NCI-H2107 (cell line): ENCODE measurements at places on chromosomes 12 and 14.

GRCh38 chr12:14290951-14291350, 74.5 kb upstream of the ATF7IP start:
- DNase-seq = no peak

DNA sequence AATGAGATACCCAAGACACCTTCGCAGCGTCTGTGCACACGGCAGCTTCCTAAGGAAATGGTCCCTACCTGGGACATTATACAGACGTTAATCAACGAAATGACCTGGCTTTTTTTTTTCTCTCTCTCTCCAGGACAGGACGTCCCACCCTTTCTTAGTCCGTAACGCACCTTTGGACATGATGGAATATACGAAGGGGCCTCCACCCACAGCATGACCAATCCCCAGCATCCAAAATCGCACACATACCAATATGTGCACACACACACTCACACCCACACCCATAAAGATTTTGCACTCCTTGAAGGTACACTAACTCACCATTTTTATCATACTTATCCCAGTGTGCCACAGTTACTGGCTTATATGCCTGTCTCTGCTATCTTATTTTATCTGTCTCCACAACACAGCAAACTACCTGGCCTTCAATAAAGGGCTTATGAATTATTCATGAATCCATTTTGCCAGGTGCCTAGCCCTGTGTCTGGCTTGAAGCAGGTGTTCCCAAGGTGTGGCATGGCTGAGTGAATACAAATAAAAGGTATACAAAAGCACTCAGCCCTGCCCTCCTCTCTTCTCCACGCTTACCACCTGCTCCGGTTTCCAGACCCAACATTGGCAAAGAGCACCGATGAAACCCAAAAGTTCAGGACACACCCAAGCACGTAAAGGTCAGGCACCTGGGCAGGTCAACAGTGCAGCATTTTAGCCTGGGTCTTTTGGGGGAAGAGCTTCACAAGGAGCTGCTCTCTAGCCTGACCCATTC, 2.2 kb downstream of the SCNN1A start:
- peak; percentile 76 for DNase-seq

GRCh38 chr14:104144453-104144790, 6.0 kb downstream of the KIF26A start:
- no peak for DNase-seq

DNA sequence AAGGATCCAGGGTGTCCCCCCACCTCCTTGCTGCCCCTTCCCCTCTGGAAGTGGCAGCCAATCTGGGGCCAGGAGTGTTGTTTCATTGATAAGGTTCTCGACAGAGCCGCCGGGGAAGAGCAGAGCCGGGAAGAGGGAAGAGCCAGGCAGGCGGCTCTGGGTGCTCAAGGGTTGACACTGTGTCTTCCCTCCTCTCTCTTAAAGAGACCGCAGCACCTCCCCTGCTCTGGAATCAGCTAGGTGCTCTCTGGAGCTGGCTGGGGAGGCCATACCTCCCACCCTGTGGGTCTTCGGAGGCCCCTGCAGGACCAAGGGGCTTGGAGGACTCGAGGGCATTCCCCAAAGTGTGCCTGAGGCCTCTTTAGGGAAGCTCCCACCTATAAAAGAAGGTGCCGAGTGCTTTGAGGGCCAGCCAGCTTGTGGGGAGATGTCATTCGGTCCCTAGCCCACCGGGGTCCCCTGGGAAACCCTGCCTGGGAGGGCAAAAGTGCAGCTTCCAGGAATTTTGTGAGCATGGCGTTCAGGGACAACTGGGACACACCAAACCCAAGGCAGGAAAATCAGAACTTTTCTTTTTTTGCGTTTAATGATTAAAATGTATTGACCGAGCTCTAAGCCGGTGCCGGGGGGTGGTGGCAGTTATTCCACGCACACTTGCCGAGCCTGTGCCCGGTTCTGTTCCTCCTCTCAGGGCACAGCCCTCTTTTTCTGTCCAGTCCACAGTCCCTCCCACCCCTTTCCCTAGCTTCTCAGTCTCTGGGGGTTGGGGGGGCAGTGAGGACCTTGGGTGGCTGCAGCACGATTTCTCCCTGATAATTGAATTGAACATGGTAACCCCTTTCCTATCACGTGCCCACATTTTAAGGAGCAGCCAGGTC, 3.0 kb downstream of the SETD1B start:
- no peak for DNase-seq

- no peak for DNase-seq
These were observed 62.5 kb upstream of the RD3L start for GRCh38 chr14:104004849-104005248.

GRCh38 chr12:23421556-23421955, 527.9 kb downstream of the SOX5 start:
- no peak for DNase-seq

DNA sequence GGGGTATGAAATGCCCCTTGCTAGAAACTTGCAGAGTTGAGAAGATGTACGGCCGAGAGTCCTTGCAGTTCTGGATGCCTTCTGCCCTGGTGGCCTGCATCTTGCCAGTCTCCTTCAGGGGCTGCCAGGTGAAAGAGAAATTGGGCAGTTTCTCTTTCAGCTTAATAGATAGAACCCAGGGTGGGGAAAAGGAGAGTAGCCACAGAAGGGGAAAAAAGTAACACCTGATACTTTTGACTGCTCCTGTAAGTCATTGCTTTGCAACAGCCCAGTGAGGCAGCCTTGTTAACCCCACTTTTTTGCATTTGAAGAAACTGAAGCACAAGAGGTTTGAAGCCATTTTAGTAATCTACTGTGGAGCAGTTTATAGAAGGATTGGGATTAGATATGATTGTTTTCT, 27.6 kb downstream of the TDP1 start:
- no peak for DNase-seq

DNA sequence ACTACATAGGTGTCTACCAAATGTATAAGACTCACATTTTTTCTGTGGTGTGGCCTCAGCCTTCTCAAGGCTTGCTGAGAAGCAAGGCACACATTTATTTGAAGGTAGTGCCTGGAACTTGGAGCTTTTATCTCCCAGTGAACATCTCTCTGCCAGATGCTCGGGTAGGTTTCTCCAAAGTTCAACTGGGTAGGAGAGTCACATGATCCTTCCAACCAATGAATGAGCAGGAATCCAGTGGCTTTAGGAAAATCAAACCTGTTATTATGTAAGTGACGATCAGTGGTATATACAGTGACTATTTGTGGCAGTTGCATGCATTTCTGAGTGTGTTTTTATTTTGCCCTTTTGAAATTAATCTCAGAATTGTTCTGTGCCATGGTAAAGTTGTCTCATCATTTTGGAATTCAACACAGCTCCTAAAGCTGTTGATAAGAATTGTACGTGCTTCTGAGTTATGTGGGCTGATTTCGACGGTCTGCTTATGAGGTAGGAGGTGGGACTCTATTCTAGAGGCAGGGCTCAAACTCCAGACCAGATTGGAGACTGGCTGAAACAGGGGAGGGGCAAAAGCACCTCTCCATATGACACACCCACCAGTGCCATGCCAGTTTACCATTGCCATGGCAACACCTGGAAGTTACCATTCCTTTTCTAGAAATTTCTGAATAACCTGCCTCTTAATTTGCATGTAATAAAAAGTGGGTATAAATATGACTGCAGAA, 57.6 kb downstream of the EID3 start:
- DNase-seq = no peak

DNA sequence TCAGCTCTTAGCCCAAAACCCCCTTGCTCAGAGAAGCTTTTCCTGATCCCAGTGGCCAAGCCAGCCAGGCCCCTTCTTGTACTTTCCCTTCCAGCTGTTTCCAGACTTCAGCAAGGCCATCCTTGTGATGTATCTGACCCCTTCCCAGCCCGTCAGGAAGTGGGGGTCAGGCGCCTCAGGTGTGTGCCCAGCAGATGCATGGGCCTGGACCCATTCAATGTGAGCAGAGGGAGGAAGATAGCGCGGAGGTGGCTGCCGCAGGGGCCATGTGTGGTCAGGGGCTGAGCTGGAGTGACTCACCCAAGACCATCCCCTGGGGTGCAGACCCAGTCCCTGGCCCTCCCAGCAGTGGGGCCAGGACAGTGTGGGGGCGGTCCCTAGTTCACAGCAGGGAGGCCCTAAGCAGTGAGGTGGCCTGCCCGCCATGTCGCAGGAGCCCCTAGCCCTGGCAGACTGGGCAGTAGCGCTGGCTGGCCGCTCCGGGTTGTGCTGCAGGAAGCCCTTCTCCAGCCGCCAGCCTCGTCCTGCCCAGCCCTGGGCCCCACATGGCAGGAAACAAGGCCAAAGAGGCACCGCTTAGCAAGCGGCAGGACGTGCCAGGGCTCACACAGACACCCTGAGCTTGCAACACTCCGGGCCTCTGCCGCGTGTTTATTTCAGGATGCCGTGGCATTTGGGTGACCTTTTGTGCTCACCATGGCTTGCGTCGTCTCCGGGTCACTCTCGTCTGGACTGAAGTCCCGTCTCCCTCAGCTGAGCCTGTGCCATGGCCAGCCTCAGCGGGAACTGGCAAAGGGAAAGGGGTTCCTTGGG, 12.0 kb downstream of the ADSS1 start:
- no peak for DNase-seq

DNA sequence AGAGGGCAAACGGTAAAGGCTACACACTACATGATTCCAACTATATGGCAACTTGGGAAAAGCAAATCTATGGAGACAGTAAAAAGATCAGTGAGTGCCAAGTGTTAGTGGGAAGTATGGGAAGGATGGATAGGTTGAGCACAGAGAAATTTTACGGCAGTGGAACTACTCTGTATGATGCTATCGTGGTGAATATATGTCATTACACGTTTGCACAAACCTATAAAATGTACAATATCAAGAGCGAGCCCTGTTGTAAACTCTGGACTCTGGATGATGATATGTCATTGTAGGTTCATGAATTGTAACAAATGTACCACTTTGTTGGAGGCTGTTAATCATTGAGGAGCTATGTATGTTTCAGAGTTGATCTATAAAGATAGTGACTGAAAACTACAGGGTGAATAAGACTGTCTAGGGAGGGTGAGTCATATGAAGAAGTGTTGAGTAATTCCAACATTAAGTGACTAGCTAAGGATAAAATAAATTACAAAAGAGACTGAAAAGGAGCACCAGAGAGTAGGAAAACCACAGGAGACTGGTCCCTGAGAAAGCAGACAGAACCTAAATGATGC, 349.2 kb upstream of the LMO3 start:
- no peak for DNase-seq

DNA sequence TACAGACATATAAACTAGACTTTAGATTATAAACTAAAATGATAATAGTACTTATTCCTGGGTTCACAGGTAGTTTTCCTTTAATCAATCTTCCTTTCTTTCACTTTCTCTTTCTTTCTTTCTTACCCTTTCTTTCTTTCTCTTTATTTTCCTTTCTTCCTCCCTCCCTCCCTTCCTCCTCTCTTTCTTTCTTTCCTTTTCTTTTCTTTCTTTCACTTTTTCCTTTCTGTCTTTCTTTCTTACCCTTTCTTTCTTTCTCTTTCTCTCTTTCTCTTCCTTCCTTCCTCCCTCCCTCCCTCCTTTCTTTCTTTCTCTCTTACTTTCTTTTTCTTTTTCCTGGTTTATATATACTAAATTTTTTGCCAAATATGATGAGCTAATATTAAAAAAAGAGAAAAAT, 61.5 kb downstream of the CMKLR1 start:
- DNase-seq = no peak

DNA sequence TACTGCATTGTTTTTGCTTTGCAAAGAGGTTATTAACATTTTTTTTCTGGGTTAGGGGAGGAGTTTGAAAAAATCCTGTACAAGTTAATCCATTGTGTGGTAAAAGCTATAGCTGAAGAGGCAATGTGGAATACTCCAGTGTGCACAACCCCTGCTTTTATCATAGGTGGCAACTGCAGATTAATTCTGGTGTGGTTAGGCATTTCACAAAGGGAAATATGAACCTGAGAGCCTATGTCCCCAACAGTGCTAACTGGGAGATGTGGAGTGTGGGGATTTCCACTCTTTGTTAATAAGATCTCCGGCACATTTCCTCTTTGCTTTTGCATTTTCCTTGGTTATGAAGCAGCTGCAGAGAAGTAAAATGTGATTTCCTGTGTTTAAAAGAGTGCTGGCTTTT, 33.6 kb downstream of the PRORP start:
- DNase-seq = peak; percentile 50

- DNase-seq = no peak
These were observed 19.7 kb downstream of the SYNE3 start for GRCh38 chr14:95496690-95497259.

DNA sequence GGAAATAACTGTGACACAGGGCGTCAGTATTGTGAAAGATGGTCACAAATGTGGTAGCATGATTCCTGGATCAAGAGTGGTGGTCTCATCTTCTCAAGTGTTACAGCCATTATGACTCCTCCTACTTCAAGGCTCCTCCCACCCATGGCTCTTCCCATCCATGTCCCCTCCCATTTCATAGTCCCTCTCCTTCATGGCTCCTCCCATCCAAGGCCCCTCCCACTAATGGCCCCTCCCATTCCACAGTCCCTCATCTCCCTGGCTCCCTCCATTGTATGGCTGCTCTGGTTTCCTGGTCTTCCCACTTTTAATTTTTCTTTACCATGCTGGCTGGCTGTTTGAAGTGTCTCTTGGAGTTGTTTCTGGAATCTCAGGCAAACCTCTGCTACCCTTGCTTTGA, 1375.2 kb upstream of the TMEM132C start:
- no peak for DNase-seq

GRCh38 chr12:6960593-6961277, 9.6 kb downstream of the PTPN6 start:
- DNase-seq = no peak

DNA sequence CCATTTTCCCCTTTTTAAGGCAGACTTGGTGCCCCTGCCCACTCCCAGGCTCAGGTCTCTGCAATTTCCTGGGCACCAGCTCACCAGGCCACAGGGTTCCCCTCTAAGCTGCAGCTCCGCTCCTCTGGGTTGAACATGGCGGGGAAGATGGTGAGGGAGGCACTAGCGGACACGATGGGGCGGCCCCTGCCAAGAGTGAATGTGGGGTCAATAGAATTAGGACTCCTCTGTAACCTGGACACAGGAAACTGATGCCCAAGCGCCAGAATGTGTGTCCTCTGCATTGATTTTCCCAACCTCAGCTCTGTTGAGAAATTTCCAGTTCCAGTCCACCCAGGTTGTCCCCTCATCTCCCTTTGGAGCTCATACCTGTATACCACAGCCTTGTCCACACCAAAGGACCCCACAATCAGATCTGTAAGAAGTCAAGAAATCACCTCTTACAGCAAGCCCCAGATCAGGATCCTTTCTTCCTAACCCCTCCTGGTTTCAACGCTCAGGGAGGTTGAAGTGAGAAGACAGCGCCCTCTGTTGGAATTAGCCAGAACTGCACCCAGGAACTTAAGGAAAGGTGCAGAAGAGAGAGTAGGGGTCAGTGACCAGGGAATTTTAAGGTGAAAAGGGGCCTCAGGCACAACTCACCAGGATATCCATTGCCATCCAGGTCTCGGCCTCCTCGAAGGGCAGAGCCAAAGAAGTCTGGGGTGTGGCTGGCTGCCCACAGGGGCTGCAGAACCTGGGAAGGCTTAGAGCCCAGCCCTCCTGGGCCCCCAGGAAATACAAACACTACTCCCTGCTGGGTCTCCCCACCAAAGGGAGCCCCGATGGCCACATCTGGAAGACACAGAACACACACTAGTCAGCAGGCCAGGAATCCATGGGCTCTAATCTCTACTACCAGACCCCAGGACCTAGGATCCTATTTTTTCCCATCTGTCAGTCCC, 14.7 kb downstream of the ITGA5 start:
- DNase-seq = no peak

GRCh38 chr12:90773491-90773890, 181.5 kb downstream of the CCER1 start:
- no peak for DNase-seq

DNA sequence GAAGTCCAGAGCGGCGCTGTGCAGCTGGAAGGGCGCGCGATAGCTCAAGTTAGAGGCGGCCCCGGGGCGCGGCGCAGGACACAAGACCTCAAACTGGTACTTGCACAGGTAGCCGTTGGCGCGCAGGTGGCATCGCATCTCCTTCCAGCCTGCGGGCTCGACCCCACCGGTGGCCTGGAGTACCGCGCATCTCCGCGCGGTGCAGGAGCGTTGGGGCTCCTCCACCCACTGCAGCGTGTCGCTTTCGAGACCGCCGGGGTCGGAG, 553 bp downstream of the CLEC14A start:
- DNase-seq = no peak
